ENCODE measurements at places on chromosomes 11 and 22. TPM values are rescaled to one million over a fixed set of nuclear protein-coding genes. Genes with fewer than 3 reads are reported as not detected.

MB gene
- not detected for total RNA-seq

SORL1 gene
- 2.2 TPM for total RNA-seq

PNPLA5 gene
- not detected for total RNA-seq

OR4S2 gene
- total RNA-seq: not detected

MORC2 gene
- total RNA-seq: 15.2 TPM

CCDC15 gene
- 1.3 TPM for total RNA-seq

DKK3 gene
- 338 TPM for total RNA-seq

VSIG2 gene
- 1.3 TPM for total RNA-seq

RFPL1 gene
- not detected for total RNA-seq

NRXN2 gene
- total RNA-seq: not detected

GAL gene
- total RNA-seq: 31.7 TPM

GTPBP1 gene
- total RNA-seq: 22.9 TPM

MEI1 gene
- total RNA-seq: not detected

MYO7A gene
- not detected for total RNA-seq

OR51E2 gene
- not detected for total RNA-seq

AQP11 gene
- total RNA-seq: 0.65 TPM

LMNTD2 gene
- 0.39 TPM for total RNA-seq

PRSS23 gene
- 16.6 TPM for total RNA-seq

KRTAP5-7 gene
- not detected for total RNA-seq

TMEM138 gene
- 19.6 TPM for total RNA-seq

ANGPTL5 gene
- not detected for total RNA-seq

MUC15 gene
- not detected for total RNA-seq

OR52N4 gene
- not detected for total RNA-seq

NPAS4 gene
- not detected for total RNA-seq

LRFN4 gene
- total RNA-seq: 32.2 TPM

DEFB131B gene
- not detected for total RNA-seq

OR5A1 gene
- total RNA-seq: not detected

ISX gene
- total RNA-seq: not detected

MS4A2 gene
- total RNA-seq: not detected

NELL1 gene
- not detected for total RNA-seq

DEUP1 gene
- total RNA-seq: not detected

UPK3A gene
- not detected for total RNA-seq

INPP5J gene
- 0.52 TPM for total RNA-seq

LRRC10B gene
- not detected for total RNA-seq

SYNGR1 gene
- 6.5 TPM for total RNA-seq

SGSM1 gene
- not detected for total RNA-seq

NCAM1 gene
- total RNA-seq: 11.4 TPM

FOLR2 gene
- not detected for total RNA-seq

VPREB1 gene
- total RNA-seq: not detected

GPHA2 gene
- not detected for total RNA-seq

LRP5 gene
- 14.9 TPM for total RNA-seq

UBQLN3 gene
- under 0.01 TPM for total RNA-seq

MRGPRX3 gene
- total RNA-seq: not detected

EPS8L2 gene
- 20.8 TPM for total RNA-seq

IFTAP gene
- 23.4 TPM for total RNA-seq

CCDC34 gene
- 6.3 TPM for total RNA-seq

CNTF gene
- 0.13 TPM for total RNA-seq

CABP4 gene
- not detected for total RNA-seq

HBB gene
- total RNA-seq: not detected

VWCE gene
- 2.6 TPM for total RNA-seq

LAYN gene
- total RNA-seq: 27.9 TPM

TMEM151A gene
- 0.39 TPM for total RNA-seq

Measured in epithelial cell of alveolus of lung (primary cell).